ENCODE measurements at places on chromosomes 7 and 10. TPM values are rescaled to one million over a fixed set of nuclear protein-coding genes. Genes with fewer than 3 reads are reported as not detected.

- no peak for DNase-seq
Observed at GRCh38 chr10:27369880-27370279, 129.3 kb upstream of the ACBD5 start.

Gene NUTM2E
- 0.50 TPM for total RNA-seq

DNA sequence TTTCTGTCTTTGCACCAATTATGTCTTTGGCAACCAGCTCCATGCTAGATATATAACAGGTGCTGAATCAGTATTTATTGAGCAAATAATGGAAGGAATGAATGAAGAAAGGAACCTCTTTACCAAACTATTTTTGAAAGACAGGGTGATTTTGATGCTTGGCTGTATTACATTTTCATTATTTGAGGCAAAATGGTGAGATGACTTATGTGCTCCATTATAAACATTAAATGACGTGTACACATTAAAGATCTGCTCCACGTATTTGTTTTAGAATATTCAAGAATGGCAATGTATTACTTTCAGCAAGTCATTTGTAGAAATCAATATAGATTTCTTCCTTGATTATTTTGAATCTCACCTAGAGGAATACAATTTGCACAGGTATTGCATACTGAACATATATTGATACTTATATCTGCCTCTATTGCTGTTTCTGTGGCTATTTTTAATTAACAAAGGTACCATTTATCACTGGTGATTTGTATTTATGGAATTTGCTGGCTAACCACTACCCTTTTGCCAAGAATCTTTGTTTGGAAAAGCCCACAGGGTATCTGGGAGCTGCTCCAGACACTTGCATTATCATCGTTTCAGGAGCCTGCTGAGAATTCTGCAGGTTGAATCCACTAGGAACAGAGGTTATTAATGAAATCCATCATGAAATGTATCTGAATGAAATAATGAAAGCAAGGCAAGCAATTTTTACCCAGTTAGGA lies 92.2 kb downstream of the SEMA3C start:
- DNase-seq = peak; percentile 94

Gene PPP3CB
- total RNA-seq = 29.2 TPM

- DNase-seq = no peak
Observed at GRCh38 chr7:144908943-144909556, 73.2 kb upstream of the TPK1 start.

GRCh38 chr7:135210888-135211178 lies 493 bp downstream of the WDR91 start:
- DNase-seq = no peak

Gene CYP3A4
- total RNA-seq = not detected

Gene SEMA3E
- 3.7 TPM for total RNA-seq

DNA sequence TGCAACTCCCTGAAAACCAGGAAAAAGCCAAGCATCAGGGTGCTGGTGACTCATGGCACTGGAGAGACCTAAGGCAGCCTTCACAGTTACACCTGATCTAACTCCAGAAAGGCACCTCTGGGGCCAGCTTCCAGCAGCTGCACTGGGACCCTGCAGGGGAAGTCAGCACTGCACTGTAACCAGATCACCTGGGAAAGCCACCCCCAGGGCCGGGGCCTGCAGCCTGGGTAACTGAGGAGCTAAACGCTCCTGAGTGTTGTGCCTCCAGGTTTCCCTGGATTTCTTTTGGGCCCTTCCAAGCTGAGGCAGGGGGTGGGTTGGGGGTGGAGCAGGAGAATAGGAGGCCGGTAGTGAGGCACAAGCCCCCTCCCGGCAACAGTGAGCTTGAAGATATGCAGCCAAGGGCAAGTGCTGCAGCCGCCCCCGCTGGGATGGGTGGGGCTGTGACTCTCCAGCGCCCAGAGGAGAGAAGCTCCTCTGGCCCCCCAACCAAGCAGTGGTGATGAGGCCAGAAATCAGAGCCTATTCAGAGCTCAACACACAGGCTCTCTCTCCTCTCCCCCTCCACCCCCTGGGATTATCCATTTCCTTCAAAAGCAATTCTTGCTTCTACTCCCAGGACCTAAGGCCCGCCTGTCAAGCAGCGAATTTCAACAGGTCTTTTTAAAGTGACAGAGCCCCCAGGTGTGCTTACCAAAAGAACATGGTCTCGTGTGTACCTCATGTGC lies 2.6 kb downstream of the CXCL12 start:
- no peak for DNase-seq

Gene TWIST1
- 5.7 TPM for total RNA-seq

Gene KMT2C
- 59.0 TPM for total RNA-seq

Gene OR2A42
- not detected for total RNA-seq

- no peak for DNase-seq
Observed at GRCh38 chr10:123428391-123428790, 237.8 kb upstream of the GPR26 start.

DNA sequence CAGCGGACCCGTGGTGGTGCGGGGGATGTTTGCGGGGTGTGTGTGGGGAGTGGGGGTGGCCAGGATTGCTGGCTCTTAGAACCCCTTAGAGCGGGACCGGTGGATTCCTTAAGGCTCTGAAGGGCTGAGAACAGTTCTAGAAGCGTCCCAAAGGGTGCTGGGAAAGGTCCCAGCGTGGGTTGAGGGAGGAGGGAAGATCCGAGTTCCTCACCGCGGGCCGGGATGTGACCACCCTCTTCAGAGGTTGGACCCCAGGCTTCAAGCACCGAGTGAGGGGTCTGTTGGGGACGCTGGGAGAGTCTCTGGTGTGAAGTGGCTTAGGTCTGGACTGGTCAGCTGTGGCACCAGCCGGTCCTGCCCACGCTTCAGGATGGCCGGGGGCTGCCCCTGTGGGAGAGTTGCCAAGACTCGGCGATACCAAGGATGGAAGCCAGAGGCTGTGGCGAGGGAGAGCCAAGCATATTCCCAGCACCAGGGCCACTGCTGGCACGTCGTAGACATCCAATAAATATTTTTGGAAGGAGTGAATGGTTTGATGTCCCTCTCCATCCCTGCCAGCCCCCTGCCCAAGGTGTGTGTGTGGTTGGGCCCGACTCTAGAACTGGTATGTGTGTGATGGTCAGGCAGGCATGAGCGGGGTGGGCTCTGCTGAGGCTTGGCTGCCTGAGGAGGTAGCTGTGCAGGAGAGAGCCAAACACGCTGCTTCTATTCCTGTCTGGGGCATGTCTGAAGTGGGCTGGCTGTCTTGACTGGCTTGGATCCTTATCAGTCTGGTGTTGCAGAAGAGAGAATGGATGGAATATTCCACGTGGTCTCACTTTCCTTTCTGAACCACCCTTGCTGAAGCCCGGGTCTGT lies 19.2 kb downstream of the ZNF775 start:
- no peak for DNase-seq

DNA sequence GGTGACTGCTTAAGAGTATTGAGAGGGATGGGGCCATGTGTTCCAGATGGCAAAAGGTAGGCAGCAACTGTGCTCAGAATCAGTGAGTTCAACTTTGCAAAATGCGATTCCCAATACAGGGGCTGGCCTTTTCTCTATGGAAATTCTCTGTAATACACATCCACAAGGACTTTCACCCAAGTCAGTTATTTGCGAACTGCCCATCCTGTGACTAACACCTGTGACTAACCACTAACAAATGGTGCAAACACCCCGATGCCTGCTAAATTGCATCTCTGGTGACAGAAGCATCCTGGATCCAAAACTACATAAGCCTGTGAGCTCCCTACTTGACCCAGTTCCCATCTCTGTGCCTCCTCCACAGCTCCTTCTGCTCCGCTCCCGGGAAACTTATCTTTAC lies 9.0 kb upstream of the CUZD1 start:
- peak; percentile 84 for DNase-seq

Gene SH3PXD2A
- 17.3 TPM for total RNA-seq

- no peak for DNase-seq
Observed at GRCh38 chr7:138748666-138749065, 47.5 kb upstream of the SVOPL start.

Gene ATOH7
- total RNA-seq = 0.19 TPM

Gene TOMM7
- 229 TPM for total RNA-seq

GRCh38 chr10:50653142-50653541 lies 29.4 kb upstream of the SGMS1 start:
- DNase-seq = peak; percentile 6

GRCh38 chr7:128836729-128837348 lies 6.6 kb downstream of the FLNC start:
- DNase-seq = no peak

Measured in astrocyte (in vitro differentiated cells and primary cell).